ENCODE measurements at places on chromosomes 2 and 18.

- no peak for DNase-seq
Measured at GRCh38 chr18:56402872-56403516, 235.4 kb downstream of the TXNL1 start.

GRCh38 chr2:180842461-180842860 is 137.9 kb upstream of the UBE2E3 start:
- no peak for DNase-seq

DNA sequence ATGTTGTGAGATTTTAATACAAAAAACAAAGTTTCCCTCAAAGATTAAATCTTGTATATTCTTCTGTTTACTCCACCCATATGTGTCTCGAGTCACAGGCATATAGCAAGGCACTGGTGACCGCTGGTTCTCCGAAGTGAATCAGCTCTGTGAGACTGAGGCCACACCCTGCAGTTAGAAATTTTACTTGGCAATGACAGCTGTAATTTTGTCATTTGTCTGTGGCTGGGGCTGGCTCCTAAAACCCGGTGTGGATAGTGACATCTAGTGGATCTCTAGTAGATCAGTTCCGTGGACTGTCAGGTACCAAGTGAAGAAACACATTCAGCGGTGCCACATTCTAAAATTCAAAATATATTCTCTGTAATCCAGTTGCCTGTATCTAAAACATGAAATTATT is 278.0 kb downstream of the NEDD4L start:
- DNase-seq = peak; percentile 42

DNA sequence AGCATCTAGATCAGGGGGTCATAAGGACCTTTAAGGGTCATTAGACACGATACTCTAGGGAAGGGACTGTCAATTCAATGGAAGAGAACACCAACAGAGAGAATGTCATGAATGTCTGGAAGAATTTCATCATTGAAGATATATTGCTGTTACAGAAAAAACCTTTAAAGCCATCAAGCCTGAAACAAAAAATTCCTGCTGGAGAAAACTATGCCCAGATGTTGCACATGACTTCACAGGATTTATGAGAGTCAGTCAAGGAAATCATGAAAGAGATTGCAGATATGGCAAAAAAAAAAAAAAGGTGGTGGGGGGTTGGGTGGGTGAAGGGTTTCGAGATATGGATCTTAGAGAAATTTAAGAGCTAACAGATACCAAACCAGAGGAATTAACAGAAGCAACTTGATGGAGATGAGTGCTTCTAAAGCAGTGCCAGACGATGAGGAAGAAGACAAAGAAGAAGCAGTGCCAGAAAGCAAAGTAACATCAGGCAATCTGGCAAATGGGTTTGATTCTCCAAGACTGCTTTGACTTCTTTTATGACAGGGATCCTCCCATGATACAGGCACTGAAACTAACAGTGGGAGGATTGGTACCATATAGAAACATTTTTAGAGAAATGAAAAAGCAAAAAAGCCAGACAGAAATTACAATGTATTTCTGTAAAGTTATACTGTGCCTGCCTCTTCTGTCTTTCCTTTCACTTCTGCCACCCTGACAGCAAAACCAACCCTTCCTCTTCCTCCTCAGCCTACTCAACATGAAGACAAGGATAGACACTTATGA is 28.5 kb downstream of the MAP4K3 start:
- DNase-seq = no peak

DNA sequence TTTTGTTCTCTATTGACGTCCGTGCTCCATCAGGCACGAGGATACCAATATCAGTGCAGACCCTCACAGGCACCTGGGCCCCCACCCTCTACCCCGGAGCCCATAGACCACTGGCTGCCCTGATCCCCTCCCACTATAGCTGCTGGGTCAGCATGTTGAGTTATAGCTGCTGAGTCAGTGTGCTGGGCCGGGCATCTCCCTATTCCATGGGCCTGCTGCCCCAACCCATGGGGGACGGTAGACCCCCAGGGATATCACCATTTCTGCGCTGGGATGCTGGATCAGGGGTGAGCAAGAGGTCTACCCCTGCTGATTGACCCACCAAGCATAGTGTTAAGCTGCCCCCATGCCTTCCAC is 100.1 kb upstream of the ST3GAL5 start:
- DNase-seq = no peak

GRCh38 chr18:23341983-23342382 is 111.1 kb upstream of the RIOK3 start:
- no peak for DNase-seq

GRCh38 chr2:44480068-44480467 is 118.3 kb downstream of the CAMKMT start:
- no peak for DNase-seq

GRCh38 chr2:237298151-237299118 is 115.5 kb downstream of the COL6A3 start:
- no peak for DNase-seq

DNA sequence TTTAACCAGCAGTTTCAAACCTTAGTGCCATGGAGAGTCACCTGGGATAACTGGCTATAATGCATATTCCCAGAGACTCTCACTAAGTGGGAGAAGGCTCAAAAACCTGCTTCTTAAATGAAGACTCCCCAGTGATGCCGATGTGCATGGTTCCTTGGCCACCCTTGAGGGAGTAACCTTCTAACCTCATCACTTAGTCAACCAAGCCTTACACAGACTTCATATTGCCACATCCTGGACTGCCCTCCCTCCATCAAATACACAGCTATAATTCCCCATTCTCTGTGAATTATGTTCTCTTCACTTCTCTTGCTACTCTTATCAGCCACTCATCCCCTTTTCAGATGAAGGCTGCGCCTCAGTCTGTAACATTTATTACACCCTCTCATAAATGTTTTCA is 462.9 kb upstream of the RGPD4 start:
- DNase-seq = no peak

GRCh38 chr2:242024751-242025355 is 155.3 kb downstream of the RTP5 start:
- no peak for DNase-seq
